ENCODE measurements at places on chromosomes 2 and 18.

DNA sequence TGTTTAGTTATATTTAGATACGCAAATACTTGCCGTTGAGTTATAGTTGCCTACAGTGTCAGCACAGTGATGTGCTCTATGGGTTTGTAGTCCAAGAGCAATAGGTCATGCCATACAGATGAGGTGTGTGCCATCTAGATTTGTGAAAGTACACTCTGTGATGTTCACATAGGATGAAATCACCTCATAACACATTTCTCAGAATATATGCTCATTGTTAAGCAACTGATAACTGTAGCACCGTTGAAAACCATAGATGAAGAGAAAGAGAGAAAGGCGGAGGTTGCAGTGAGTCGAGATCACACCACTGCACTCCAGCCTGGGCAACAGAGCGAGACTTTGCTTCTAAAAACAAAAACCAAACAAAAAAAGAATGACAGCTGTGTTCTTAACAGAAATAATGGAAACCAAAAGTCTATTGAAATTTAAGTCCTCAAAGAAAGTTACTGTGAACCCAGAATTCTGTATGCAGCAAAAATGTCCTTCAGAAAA lies 9.5 kb downstream of the DGKD start:
- no peak for DNase-seq

GRCh38 chr2:241867776-241868420 lies 1.6 kb upstream of the RTP5 start:
- DNase-seq, result no peak

GRCh38 chr2:8646731-8647461 lies 35.0 kb upstream of the ID2 start:
- no peak for DNase-seq

DNA sequence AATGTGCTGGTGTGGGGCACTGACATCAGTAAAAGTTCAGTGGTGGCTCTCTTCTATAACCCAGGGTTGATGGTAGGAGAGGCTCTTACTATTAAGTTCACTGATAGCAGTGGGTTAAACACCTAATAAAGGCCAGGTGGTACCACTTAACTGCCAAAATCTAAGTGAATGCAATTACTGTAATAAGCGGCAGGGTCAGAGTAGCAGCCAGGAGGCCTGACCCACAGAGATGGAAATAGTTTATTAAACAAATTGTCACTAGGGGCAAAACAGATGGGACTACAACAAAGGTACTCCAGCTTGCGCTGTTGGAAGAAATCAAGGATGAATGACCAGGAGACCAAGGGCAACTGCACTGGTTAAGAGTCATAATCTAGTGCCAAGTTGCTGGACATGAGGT lies 26.6 kb downstream of the ZSWIM2 start:
- DNase-seq, result no peak

- DNase-seq, result peak; percentile 92
These were observed 9.4 kb upstream of the CRYBA2 start for GRCh38 chr2:219002395-219003266.

DNA sequence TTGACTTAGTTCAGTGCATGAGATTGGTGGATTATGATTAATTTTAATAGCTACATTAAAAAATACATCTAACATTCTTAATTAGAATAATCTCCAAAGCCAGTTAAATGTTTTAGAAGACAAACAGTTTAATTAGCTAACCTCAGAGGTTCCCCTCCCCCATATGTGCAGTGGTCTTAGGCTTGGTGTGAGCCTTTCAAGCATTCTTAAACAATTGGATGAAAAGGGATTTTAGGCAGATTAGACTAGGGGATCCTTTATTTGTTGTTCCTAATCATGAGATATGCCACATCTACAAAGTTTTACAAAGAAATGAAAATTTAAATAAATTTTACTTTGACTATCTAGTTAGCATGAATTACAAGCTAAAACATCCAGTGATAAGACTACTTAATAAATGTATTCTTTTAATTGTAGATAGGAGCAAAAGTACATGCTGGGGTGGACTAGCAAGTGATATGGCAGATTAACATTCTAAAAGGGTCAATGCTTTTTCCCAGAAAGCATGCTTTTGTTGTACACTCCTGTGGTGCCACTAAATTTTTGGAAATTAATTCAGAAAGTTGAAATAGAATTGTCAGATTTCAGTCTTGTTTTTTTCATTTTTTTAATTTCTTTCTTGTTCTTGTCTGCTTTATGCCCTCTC lies 42.7 kb upstream of the OTX1 start:
- no peak for DNase-seq

DNA sequence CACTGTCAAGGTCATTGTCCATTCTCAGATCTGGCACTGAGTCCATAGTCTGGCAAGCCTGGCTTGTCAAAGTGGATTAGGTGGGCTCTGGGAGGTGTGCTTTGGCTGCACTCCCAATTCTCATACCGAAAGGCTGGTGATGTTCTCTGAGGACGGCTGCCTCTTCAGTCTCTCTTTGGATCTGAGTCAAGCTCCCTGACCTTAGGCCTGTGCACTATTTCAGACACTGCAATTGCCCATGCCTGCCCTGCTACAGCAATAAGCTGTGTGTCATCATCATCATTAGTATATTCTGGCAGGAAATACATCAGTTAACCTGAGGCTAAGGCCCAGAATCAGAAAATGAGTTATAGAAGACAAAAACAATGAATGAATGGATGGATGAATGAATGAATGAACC lies 1.6 kb upstream of the SLC5A7 start:
- no peak for DNase-seq

GRCh38 chr2:207768866-207769596 lies 675 bp downstream of the FZD5 start:
- DNase-seq, result peak; percentile 56

GRCh38 chr2:164061129-164061746 lies 325.4 kb upstream of the FIGN start:
- no peak for DNase-seq

DNA sequence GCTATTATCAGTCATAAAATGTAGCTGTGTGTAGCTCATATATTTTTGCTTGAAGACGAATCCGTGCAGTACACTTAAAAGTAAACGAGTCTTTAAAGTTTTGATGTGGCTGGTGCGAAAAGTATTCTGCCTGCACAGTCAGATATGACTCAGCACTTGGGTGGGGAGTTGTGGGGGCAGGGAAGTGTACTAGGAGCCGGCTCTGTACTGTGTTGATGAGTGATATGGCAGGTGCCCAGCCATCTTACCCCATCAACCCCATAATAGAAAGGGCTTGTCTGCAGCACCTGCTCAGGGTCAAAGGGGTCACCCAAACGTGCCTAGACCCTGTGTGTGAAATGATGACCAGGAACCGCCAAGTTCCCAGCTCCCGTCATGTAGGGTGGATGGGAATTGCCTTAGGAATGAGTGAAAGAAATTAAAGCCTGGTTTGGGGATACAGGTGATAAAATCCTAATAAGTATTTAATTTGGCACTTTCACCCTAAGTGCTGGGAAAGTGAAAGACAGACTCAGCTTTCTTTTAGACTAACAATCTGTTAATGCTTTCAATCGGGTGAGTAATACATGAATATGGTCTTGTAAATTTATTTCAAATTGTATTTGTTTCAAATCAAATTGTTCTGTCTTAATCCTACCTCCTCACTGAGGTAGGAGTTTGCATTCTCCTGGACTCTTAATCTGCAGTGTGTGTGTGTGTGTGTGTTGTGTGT lies 48.0 kb downstream of the BCL2L11 start:
- DNase-seq, result no peak

GRCh38 chr2:196434217-196434616 lies 205.3 kb upstream of the CCDC150 start:
- DNase-seq, result no peak

DNA sequence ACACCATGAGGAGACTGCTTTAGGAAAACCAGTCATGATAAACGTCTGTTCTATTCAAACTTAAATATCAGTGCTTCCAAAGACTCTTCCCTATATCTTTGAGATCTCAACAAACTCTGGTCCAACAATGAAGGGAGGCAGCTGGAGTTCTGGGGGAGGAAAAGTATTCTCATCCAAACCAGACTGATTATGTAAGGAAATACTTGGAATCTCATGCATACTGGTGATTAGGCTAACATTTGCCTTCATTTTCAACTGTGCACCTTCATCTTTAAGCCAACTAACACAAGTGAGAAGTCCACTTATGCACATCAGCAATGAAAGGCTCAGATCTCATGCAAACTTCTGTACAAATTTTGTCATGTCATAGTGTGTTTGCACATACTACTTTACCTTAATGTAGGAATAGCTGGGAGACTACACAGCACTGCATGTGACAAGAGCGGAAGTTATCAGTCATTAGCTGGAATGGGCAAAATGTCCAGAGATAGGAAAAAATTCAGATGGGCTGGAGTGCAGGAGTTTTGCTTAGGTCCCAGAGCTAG lies 67.5 kb upstream of the STK17B start:
- DNase-seq, result no peak

- DNase-seq, result no peak
These were observed 786 bp downstream of the TET3 start for GRCh38 chr2:73985308-73986084.

DNA sequence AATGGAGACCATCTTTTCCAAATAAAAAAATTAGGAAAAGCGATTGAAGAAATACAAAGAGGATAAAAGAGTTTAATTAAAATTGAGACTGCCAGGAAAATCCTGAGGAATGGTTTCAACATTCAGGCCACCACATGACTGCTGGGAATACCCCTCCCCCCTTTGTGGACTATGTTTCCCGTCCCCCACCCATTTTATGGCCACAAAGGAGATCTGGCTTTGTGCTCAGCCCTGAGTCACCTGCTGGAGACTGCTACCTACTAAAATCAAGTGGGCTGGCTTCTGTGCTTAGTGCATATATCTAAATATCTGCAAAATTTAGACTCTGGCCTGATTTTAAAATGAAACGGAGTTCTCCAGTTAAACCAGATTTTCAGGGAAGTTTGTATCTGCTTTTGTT lies 10.1 kb downstream of the RND3 start:
- DNase-seq, result no peak

DNA sequence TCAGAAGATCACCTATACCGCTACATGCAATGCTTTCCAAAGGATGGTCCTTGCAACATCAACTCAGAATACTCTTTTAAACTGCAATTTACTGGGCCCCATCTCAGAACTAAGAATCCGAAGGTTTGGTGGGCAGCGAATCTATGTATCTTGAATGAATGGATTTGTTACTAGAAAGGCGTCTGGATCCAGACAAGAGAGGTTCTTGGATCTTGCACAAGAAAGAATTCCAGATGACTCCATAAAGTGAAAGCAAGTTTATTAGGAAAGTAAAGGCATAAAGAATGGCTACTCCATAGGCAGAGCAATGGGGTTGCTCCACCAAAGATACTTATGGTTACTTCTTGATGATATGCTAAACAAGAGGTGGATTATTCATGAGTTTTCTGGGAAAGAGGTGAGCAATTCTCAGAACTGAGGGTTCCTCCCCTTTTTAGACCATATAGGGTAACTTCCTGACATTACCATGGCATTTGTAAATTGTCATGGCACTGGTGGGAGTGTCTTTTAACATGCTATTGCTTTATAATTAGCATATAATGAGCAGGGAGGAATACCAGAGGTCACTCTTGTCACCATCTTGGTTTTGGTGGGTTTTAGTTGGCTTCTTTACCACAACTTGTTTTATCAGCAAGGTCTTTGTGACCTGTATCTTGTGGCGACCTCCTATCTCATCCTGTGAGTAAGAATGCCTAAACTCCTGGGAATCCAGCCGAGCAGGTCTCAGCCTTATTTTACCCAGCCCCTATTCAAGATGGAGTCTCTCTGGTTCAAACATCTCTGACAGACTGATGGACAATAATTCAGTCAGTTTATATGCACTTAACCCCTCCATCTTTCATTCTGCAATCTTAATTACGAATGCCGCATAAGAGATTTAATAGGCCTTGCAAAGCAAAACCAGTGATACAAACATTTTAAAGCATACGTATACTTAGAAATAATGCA lies 7.5 kb upstream of the RMDN2 start:
- no peak for DNase-seq

DNA sequence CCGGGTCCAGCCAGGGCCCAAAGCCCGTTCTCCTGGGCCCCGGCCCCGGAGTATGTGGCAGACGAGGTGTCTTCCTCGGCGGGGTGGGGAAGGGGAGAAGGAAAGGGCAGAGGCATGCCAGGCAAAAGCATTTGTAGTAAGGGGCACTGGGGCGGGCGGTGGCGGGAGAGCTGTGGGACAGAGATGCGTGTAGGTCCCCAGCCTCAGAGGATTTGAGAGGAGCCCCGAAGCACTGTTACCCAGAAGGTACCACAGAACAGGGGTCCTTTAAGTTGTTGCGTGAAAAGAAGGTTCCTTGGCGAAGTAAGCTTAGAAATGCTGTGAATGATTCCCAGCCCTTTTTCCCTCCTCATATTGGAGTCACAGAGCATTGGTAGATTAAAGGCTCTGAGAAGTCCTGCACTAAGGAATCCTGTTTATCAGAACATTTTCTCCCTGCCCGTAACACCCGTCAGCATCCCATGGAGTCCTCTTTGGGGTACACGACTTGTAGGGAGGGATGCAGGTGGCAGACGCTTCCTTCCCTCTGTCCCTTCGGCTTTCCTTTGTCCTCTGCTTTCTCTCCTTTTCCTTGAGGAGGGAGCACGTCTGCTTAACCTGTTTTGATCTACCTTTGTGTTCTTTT lies 12.5 kb downstream of the GAREM2 start:
- DNase-seq, result peak; percentile 57

DNA sequence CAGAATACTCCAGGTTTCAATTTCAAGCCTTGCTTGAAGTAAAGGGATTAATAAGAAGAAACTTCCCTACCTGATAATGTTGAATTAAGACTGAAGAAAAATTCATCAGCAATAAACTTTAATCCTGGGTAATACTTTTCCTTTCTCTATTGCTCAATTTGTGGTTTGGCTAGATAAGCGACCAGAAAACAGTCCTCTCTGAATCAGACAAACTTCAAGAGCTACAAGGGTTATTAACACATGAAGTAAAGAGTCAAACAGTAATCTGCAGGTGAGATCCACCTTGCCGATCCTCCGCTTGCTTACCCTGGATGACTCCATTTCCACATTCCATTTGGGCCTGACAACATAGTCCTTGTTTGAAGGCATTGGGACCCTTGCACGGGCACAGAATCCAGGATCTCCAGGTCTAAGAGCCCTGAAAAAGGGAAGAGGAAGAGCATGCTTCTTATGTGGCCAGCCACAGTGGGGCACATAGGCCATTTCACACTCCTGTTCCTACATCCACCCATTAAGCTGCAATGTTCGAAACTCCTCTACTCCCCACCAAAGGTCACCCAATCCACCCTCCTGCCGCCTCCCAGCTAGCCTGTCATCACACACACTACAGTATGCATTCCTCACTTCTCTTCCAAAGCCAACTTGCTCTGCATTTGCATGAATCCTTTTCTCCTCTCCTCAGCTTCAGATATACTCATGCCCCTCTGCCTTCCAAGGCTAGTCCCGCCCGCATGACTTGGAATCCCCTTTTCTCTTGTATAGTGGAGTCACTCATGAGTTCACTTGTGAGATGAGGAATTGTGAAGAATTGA lies 39.8 kb downstream of the IWS1 start:
- DNase-seq, result no peak

GRCh38 chr2:235140801-235141081 lies 188.9 kb downstream of the SH3BP4 start:
- no peak for DNase-seq
